Activated CD4-positive, CD25-positive, alpha-beta regulatory T cell treated with anti-CD3 and anti-CD28 coated beads, Interleukin-2, amount 50 U/mL, for 16 hours (primary cell): ENCODE measurements at places on chromosomes 5 and 9.

- no peak for DNase-seq
These were observed 211.6 kb downstream of the SLIT3 start for GRCh38 chr5:169089343-169089742.

DNA sequence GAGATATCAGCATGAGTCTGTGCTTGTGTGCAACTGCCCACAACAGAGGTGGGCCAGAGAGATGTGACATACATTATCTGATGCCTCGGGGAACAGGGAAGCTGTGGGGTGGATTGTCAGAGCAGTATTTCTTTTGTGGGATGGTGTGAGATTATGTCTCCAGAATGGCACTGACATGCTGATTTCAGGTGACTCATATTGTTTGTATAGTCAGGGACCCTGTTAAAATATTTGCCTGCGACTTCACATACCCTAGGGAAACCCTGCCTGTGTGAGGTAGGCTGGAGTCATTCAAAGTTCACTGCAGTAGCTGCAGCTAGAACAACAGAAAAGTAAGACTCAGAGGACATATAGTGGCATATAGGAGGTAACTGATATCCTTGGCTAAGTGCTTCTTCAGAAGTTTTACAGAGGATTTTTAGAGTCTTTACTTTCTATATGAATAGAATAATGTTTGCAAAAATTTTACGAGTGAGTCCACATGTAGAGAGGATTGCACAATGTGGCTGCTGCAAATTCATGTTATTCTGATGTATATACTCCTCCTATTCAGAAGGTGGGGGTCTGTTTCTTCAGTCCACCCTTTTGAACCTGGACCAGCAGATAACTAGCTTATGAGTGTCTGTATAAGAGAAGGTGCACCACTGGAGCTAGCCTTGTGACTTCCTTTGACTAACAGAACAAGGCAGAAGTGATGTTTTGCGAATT lies 89.3 kb downstream of the MACIR start:
- no peak for DNase-seq

DNA sequence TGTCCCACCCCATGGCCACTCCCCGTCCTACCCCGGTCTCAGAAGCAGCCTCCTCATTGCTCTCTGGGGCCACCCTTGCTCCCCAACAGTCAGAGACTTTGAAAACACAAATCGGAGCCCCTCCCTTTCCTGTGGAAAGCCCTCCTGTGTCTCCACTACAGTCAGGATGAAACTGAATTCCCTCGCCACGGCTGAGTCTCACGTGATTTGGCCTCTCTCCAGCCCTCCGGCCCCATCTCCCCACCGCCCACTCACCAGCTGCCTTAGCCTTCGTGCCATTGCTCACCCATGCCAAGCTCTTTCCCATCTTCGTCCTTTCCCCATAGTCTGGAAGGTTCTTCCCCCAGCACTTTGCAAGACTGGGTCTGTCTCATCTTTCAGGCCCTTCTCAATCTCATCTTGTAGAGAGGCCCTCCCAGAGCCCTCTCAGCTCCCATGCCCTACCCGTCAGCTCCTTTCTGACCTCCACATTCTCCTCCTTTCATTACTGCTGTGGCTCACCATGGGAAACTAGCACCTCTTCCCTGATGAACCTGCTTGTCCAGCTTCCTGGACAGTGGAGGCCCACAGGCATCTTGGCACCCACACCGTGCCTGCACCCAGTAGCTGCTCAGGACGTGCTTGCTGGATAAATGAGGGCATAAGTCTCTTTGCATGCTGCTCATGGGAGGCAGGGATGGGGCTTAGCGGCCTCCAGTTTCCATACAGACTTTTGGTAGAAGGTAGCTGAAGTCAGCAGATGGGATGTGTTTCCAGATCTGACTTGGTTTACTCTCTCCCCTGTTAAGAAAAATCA lies 126.4 kb upstream of the COL5A1 start:
- no peak for DNase-seq

DNA sequence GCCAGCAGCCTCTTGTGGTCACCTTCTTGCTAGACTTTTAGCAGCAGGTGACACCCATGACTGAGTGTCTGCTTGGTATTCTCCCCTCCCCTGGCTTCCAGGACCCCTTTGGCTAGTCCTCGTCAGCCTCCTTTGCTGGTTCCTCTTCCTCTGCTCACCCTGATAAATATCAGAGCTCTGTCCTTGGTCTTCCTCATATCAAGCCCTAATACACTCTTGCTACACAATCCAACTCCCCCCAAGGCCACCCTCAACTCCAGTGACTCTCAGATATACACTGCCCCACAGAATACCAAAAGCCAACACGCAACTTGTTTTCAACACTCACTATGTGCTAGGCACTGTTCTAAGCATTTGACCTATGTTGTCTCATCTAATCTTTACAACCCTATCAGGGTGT lies 30.3 kb upstream of the LCP2 start:
- DNase-seq: no peak

DNA sequence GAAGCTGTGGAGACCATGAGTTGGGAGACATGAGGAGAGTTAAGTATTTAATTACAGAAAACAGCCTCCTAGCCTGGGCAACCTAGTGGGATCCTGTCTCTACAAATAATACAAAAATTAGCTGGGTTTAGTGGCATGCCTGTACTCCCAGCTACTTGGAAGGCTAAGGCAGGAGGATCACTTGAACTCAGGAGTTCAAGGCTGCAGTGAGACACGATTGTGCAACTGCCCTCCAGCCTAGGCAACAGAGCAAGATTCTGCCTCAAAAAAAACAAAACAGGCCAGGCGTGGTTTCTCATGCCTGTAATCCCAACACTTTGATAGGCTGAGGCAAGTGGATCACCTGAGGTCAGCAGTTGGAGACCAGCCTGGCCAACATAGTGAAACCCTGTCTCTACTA lies 52.6 kb downstream of the AQP7 start:
- no peak for DNase-seq

- DNase-seq: no peak
These were observed 17.6 kb downstream of the DCANP1 start for GRCh38 chr5:135429301-135430134.

- DNase-seq: no peak
These were observed 34.5 kb downstream of the ECPAS start for GRCh38 chr9:111449705-111450104.

GRCh38 chr5:142735323-142736246 lies 34.6 kb upstream of the ARHGAP26 start:
- no peak for DNase-seq

GRCh38 chr9:128457207-128457606 lies 1.4 kb downstream of the ODF2 start:
- DNase-seq: no peak

- no peak for DNase-seq
These were observed 210.8 kb downstream of the NFIB start for GRCh38 chr9:14103115-14103514.

GRCh38 chr9:109482391-109482916 lies 15.7 kb downstream of the PTPN3 start:
- DNase-seq: no peak

DNA sequence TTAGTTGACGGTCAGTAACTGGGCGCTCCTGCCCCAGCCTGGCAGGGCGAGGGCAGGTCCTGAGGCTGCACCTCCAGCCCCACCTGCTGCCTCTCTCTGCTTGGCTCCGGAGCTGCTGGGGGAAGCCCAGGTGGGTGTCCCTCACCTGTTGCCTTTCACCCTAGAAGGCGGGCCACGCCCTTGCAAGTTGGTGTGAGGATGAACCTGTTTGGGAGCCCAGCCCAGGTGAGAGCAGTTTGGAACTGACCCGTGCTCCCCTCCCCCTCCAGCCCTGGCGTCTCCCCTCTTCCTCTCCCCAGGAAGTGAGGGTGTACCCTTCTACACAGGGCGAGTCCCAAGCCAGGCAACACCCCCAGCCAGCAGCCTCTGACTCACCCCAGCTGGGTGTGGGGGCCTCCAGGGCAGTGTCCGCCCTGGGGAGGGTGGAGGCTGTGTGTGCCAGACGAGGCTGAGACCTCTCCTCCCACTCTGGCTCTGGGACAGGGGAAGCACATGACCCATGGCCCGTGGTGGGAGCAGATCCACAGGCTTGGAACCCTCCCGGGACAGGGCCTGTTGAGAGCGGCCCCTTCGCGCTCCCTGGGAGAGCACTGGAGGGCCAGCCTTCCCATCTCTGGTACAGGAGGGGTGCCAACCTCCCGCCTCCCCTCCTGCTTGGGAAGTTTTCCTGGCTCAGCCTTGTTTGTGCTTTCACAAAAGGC lies 10.4 kb downstream of the LRRC8A start:
- DNase-seq: no peak
